ENCODE measurements at places on chromosomes 13 and 19.

- no peak for DNase-seq
Measured at GRCh38 chr19:23539499-23539898, 144.2 kb upstream of the ZNF91 start.

- DNase-seq: no peak
Measured at GRCh38 chr19:2033115-2033824, 17.8 kb upstream of the BTBD2 start.

DNA sequence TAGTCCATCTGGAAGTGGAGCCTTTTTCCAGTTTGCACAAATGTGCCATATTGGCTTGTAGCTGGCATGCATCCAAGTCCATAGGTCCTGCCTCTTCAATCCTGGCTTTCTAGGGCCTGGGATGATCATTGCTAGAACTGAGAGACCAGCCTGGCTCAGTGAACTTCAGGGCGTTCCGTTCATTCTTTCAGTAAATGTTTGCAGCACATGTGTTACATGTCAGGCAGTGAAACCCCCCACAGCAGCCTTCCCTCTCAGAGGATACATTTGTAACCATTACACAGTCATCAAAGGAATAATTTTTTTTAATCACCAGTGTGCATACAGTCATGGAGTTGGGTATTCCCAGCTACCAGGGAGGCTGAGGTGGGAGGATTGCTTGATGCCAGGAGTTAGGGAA, 9.7 kb downstream of the FUT2 start:
- no peak for DNase-seq

GRCh38 chr13:97719736-97720135, 233.7 kb upstream of the IPO5 start:
- DNase-seq: no peak

DNA sequence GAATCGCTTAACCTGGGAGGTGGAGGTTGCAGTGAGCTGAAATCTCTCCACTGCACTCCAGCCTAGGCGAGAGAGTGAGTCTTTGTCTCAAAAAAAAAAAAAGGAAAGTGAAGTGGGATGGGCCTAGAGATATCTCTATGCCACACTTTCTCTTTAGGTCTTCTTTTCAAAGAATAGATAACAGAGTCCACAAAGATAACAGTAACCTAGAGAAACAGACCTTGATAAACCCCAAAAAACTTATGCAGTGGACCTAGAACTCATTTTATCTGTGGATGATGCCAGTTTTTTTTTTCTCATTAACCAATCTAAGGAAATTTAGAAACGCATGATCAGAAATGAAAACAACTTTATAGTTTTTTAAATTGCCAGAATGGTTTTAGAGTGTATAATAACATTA, 227.4 kb downstream of the LHFPL6 start:
- peak; percentile 93 for DNase-seq

DNA sequence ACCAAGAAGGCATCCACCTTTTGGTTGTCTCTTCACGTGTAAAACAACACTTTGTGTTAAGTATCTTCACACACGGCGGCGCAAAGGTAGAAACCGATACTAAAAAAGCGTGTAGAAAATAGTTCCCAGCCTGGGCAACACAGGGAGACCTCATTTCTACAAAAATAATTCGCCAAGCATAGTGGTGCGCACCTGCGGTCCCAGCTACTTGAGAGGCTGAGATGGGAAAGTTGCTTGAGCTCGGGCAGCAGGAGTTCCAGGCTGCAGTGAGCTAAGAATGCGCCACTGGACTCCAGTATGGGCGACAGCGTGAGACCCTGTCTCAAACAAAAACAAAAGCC, 573 bp upstream of the ERCC5 start:
- no peak for DNase-seq

DNA sequence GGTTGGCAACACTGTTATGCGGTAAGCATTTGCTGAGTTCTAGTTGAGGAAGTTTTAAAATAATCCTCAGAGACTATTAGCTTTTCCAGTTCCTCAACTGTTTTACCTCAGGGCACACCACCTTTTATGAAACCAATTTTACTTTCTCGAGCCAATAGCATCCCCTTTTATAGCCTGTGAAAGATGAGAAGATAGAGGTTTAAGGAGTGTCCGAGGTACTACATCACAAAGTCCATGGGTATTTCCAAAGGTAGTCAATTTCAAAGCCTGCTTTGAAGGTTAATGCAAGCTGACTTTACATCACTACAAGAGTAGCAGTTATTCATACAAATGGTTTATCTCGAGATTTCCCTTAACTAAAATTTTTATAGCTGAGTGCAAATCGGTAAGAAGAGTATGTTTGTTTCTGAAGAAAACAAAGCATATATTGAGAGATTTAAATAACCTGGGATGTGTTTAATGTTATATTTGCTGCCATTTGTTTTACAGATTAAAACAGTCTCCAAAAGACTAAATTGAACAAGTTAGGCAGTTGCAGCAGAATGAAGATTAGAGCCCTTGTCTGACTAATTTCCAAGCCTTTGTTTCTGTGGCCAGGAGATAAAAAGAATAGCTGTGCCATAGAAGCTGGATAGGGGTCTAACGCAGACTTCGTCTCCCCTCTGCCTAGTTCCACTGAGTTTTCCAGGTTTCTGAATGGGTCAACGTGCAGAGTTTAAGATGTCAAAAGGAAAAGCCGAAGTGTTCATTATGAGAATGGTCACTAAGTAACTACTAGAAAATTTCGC, 74.7 kb upstream of the TRPC4 start:
- no peak for DNase-seq

DNA sequence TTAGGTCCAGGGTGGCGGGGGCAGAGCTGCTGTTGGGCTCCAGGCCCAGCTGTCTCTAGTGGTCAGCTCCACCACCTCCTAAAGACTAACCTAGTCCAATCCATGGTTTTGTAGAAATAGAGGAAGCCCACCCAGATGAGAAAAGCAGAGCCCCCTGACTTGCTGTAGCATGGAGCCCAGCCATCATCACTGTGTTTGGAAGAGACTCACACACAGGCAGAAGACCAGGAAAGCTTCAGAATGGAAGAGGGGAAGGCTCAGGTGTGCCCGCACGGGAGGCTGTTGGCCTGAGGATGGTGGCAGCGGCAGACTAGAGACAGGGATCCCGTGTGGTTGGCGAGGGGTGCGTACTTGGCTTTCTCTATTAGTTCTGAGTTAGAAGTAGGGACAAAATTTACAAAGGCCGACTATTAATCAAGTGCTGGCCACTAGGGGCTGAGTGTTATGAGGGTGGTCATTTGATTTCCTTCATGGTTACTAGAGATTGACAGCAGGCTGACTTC, 193.2 kb upstream of the SOX1 start:
- no peak for DNase-seq

DNA sequence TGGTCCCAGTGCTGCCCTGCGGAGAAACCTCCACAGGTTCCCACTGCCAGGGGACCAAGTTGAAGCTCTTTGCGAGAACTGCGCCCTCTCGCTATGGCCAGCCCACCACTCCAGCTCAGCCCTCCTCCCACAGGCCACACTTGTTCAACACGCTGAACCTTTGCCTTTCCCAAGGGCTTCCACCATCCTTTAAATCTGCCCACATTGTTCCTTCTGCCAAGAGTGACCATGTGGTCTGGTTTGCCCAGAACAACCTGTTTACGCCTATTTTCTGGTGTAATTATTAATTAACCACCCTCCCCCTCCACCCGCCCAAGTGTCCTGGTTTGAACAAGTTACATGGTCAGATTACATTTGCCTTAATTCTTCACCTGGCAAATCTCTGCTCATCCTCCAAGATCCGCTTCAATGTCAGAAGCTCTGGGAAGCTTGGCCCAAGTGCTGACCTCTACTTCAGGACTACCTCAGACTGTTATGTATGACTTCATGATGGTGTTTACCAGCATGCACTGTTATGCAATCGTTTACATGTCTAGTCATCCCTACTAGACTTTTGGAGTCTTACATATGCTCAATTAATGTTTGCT, 12.0 kb upstream of the USP12 start:
- no peak for DNase-seq

GRCh38 chr19:607301-608154, 17.8 kb downstream of the HCN2 start:
- DNase-seq: no peak

DNA sequence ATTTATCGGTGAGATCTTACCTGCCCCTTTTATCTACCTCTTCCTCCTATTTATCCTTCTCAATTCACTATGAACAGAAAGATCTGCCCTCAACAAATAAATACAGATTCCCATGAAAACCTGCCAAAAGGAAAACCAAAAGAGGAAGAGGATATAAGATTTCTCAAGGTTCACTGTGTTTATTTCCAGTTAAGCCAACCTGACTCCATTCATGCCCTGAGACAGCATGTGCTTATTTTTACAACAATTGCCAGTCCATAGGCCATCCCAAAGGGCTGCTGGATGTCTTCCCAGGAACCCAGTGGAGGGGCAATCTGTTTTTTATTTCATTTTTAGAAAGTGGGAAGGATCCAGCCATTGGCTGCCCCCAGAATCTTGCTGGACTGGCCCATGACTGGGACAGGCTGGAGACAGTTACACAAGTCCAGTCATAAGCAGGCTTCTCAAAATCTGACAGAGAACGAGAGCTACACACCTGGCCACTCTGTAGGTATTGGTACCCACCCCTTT, 209.1 kb downstream of the IRS2 start:
- no peak for DNase-seq

- no peak for DNase-seq
Measured at GRCh38 chr13:93859716-93860115, 619.8 kb downstream of the DCT start.

GRCh38 chr13:49645451-49645850, 17.1 kb downstream of the ARL11 start:
- DNase-seq: no peak

DNA sequence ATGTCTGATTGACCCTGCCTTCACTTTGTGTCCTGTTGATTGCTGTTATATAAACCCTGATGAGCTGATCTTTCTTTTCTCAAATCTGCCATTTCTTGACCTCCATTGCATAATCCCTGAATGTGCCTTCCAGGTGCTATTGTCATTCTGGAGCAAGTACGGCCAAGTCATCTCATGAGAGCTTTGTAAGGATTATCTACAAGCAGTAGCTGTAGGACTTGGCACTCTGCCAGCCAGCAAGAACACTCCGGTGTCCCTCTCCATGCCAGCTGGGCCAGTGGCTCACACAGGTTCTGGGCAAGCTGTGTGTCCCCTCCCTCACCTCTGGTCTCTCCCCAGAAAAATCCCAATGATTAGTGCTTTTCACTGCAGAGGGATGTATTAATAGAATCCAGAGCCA, 348.1 kb downstream of the FOXO1 start:
- DNase-seq: peak; percentile 56

- DNase-seq: no peak
Measured at GRCh38 chr13:38419312-38419873, 69.7 kb downstream of the UFM1 start.

GRCh38 chr13:74867460-74867859, 614.5 kb downstream of the TBC1D4 start:
- DNase-seq: no peak

- DNase-seq: no peak
Measured at GRCh38 chr13:100234524-100235136, 145.7 kb downstream of the PCCA start.

DNA sequence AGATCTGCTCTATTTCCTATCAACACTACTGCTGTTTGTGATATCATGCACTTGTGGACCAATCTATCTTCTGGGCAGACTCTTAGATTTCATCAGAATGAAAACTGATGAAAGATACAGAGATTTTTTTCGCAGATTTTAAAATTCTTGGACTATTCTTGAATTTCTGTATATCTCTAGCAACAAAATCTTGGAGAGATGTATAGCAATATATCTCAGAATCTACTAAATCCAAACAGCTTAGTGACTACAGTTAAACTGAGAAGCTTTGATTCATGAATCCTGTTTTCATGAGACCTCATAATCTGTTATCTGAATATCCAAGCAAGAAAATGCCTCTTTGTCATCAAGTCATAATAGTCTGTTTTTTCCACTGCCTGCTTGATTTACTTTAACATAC, 28.0 kb upstream of the FREM2 start:
- no peak for DNase-seq

DNA sequence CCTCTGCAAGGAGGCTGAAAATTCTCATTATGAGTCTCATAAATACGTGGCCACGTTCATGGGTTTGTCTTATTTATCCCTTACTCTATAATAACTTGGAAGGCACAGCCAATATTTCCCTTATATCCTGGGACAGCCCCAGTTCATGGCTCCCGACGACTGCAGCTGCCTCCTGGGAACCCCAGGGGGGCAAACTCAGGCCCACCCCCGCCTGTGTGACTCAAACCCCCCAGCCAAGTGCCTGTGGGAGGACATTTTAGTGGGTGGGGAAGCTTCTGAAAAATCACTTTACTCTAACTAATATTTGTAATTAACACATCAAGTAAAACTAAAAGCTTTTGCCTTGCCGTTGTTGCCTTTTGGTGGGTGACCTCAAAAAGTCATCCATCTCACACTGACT, 14.3 kb downstream of the RASA3 start:
- DNase-seq: no peak

- no peak for DNase-seq
Measured at GRCh38 chr13:33868343-33868994, 50.5 kb downstream of the RFC3 start.

DNA sequence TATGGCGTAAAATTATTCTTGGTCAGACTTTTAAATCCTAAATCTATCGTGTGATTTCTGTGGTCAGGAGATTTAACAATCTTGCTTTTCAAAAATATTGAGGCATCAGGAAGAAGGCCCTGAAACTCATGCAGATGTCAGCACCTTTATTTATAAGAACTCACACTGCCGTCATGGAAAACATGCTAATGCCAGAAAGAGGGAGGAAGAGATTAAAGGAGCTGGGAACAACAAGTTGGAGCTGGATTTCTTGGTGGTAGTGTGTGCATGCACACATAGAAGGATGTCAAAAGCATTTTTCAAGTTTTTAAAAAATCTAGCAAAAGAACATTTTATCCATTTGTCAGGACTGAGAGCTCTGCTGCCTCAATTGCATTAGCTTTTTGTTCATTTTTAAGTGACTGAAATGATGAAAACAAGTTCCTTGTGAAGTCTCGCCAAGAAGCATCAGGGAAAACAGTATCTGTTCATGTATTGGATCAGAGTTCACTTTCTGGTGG, 342.5 kb downstream of the SPRY2 start:
- DNase-seq: no peak

- no peak for DNase-seq
Measured at GRCh38 chr19:5316138-5316537, 24.5 kb downstream of the PTPRS start.

DNA sequence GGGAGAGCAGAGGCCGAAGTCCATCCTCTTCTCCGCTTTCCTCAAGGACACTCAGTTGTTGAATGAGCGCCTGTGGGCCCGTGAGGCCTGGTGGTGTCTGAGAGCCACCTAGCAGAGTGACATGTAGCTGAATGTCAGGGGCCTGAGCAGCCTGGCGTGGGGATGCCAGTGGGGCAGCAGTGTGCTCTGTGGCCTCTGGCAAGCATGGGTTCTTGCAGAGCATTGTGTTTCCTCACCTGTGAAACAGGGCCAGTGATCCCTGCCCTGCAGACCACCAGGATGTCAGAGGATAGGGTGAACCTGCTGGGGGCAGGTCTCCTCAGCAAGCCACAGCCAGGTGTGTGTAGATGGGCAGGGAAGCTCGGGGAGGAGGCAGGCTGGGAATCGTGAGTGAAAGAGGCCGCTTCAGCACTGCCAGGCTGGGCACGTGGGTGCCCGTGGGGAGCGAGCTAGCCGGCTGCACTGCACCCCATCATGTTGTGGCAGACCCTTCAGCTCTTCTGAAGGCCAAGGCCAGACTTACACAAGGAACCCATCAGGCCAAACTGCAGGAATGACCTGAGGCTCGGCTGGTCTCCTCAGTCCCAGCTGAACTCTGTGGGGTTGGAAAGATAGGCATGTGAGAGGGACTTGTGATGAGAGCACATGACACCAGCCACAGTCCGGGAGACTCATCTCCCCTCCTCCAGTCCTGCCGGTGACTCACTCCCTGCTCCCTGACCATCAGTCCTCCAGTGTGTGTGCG, 5.0 kb downstream of the PPP1R37 start:
- peak; percentile 50 for DNase-seq

- DNase-seq: no peak
Measured at GRCh38 chr13:73657821-73658540, 476.2 kb downstream of the KLF12 start.
